ENCODE measurements at places on chromosomes 2 and 18. TPM values are rescaled to one million over a fixed set of nuclear protein-coding genes. Genes with fewer than 3 reads are reported as not detected.

DNA sequence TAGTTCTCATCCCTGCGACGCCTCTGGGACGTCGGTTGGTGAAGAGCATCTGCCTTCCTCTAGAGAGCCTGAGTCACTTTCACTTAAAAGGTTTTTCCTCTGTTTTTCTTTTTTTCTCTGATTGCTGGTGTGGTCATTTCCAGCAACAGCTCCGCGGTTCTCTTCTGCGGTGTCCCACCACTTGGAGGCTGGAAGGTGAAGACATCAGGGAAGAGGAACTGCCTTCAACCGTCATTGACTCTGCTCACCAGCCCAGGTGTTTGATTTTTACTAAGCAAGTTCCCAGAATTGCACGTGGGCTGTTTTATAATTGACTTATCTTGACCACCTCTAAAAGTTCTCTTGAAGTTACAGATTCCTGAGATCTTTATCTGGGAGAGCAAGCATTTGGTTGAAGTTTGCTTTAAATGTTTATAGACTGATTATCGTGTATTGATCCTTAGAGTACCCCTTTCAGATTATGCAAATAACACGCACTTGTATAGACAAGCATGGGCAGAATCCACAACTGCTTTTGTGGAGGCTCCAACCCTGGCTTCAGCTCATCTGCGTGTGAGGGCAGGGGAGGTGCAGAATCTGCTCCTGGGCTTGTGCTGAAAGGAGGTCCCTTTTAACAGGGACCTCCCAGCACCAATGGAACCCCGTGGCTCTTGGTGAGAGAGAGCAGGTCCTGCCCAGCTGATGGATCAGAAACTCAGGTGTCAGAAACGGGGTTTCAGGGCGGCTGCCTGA is 3.5 kb downstream of the CTDP1 start:
- no peak for DNase-seq

DNA sequence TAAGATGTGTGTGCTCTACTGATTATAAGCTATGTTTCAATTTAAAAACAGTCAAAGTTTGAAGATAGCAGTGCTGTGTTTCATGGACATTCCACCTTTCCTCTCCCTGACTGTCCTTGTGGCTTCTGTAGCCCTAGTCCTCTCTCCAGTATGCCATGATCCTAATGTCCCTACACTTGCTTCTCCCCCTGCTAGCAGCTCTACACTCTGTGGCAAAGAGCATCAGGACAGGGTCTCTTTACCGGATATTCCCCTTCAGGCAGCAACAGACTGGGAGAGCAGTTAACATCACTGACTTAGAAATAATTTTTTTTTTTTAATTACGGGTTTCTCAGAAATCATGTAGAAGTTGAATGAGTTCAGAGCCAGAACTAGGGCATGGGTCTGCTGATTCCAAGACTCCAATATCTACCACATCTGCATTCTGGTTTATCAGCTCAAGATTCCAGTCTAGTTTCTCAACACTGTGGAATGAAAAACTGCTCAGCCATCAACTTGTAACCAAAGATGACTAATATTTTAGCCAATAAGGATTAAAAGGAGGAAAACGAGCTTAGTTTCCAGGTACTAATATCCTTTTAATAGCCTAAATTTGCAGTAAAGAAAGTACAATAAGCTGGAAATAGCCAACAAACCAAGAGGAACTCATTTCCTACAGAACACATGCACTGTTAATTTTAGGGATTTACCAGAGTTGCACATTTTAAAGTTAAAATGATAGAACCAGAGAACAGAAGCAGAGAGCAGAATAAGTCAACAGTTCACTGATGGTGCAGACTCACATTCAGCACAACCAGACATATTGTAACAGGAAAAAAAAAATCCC is 45.2 kb downstream of the TMEM131 start:
- peak; percentile 71 for DNase-seq

- no peak for DNase-seq
Measured at GRCh38 chr2:226378753-226379705, 420.6 kb downstream of the IRS1 start.

GRCh38 chr2:28268386-28268785 is 124.3 kb upstream of the FOSL2 start:
- no peak for DNase-seq

DNA sequence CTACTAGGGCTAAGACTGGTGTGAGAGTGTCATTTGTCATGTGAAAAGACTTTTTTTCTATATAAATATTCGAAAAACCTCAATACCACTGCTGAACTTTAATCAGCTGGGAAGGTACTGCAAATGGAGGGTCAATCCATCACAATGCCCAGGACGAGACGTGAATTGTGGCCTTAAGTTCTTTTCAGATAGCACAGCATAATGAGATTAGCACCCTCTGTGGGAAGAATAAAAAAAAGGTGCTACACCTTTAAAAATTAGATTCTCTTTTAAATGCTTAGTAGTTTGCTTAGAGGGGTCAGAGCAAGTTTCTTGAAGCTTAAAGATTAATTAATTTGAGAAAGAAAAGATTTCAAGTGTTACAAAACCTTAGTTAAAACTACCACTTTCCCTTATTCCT is 5.6 kb downstream of the LRRTM1 start:
- no peak for DNase-seq

DNA sequence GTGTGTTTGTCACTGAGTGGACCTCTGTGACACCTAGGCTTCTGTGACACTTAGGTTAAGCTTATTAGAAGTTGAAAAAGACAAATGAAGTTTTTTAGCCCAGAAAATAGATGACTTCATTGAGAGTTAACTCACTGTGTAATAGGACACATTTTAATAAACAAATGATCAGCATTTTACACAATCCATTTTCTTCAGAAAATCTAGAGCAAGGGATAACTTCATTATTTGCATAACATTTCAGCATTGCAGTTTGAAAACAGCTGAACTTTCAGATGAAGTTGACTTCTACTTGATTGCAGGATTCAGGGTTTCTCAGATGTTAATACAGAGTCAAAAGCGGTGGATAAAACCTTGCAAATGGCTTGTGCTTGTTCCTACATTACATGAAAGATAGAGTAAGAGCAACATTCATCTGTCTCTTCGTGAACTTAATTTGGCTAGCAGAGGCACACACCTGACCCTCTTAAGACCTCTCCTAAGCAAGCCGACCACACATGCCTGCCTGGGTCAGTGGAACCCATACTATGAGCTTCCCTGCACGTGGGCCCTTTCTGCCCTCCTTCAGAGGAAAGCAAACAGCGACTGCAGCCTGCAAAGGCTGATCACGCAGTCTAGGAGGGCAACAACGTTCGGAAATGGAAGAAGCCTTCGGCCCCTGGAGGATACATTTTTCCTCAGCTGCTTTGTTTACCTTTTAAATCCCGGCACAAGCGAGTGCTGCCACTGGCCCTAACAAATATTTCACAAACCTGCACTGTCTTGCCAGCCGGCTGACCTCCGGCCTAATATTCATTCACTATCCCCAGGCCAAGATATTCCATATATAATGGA is 16.6 kb downstream of the ITGB1BP1 start:
- DNase-seq: no peak

SDC1 gene
- 11.8 TPM for total RNA-seq

SPAG16 gene
- 47.8 TPM for total RNA-seq

RGPD4 gene
- not detected for total RNA-seq

Measured in osteoblast (primary cell).